ENCODE measurements at places on chromosomes 12 and 14. TPM values are rescaled to one million over a fixed set of nuclear protein-coding genes. Genes with fewer than 3 reads are reported as not detected.

GRCh38 chr12:109893261-109893995 lies 6.6 kb upstream of the TCHP start:
- DNase-seq: no peak

DNA sequence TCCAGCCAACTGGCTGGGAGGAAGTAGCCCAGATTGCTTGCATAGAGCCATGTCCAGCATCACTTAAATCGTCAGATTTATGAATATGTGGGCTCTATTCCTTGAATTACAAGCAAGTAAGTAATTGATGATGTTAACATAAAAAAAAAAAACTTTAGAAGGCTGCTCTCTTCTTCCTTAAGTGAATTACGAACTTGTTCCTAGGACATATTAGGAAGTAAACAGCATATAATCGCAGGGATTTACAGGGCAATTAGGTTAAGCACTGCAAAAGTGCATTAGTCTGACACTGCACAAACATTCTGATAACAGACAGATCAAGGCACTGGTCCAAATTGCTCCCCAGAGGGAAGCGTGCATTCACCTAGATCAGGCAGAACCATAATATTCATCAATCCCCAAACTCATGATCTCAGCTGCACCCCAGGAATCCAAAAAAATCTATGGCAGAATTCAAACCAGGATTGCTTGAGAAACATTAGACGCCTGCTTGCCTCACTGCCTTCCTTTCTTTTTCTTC lies 293.2 kb downstream of the TMEM132D start:
- DNase-seq: no peak

GRCh38 chr14:23154964-23155587 lies 28.4 kb downstream of the SLC7A8 start:
- peak; percentile 58 for DNase-seq

- no peak for DNase-seq
Observed at GRCh38 chr14:63200035-63200740, 4.1 kb upstream of the RHOJ start.

GRCh38 chr12:63897931-63898330 lies 53.4 kb downstream of the SRGAP1 start:
- DNase-seq: no peak

- DNase-seq: no peak
Observed at GRCh38 chr12:112606611-112607365, 184.8 kb upstream of the RPH3A start.

DNA sequence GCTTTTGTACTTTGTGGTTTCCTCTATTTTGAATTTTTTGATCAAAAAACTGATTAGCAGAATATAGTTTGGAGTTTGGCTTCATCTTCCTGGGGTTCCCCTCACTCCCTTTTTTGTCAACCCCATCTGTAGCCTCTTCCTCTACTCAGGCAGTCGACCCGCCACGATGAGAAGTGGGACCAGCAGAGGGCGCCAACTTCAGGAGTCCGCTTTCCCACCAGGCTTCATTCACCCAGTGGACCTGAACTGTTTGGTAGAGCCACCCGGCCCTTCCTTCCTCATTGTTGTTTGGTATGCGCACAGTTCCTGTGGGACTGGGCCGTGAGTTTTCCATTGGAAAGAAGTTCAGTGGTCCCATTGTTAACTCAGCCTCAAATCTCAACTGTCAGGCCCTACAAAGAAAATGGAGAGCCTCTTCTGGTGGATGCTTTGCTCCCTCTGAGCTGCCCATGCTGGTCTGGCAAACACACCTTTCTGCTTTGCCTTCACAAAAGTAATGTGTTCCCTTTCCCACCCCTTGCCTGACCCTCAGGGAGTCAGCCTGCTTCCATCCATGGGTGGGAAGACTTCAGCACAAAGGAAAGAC lies 21.7 kb downstream of the TMBIM6 start:
- peak; percentile 19 for DNase-seq

GRCh38 chr14:92753250-92753649 lies 4.8 kb upstream of the LGMN start:
- DNase-seq: no peak

DNA sequence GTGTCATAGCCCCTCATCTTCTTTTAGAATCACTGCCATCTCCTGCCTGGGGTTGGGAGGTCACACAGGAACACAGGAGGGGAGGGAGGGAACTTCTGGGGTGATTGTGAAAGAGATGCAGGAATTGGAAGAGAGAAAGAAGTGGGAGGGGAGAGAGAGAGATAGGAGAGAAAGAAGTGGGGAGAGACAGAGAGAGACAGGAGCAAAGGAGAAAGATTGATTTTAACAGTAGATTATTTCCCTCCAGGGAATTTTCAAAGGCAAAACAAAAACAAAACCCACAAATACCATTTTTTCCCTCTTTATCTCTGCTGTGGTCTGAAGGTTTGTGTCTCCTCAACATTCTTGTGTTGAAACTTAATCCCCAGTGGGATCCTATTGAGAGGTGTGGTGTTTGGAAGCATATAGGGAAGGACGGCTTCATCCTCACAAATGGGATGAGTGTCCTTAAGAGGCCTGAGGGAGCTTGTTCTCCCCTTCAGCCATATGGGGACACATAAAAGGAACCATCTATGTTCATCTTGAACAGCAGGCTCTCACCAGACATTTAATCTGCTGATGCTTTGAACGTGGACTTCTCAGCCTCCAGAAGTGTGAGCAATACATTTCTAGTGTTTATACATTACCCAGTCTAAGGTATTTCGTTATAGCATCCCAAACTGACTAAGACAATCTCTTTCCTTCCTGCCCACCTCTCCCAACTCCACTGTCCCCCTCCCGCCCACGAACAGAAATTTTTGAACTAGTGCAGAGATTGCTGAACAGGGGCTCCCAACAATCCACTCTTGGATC lies 134.9 kb upstream of the MAX start:
- no peak for DNase-seq

DNA sequence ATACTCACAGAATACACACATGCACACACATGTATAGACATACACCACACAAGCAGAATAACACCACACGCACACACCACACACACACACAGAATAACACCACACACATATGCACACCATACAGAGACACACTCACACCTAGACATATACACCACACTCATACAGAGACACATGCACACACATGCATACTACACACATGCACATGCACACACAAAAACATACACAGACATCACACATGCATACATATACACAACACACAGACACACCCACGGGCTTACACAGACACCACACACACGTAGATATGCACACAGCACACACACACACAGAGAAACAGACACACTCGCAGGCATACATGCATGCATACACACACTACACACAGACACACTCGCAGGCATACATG lies 49.7 kb downstream of the NTF3 start:
- DNase-seq: no peak

DNA sequence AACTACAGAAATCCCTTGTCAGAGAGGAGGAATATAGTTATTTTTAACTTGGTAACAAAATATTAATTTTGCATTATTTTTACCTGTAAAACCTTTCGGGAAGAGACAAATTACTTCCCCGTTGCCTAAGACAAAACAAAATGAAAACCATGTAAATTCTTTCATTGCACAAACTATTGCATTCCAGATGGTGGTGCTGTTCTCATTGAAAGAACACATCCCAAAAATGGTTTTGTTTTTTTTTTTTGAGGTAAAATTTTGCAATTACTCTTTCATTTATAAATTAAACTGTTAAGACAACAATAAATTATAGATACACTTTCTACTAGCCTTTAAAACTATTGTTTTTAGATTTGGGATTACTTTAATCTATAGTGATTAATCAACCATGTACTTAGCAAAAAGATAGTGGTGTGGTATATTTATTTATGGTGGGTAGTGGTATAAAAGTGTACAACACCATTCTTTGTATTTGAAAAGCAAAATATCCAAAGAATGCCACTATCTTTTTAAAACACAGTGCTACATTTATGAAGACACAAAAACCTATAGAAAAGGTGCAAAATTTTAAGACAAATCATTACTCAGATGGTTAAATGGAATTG lies 115.5 kb downstream of the SLC38A1 start:
- DNase-seq: no peak

ASB2 gene
- 0.17 TPM for total RNA-seq

RPGRIP1 gene
- total RNA-seq: under 0.01 TPM

SERPINA9 gene
- 0.19 TPM for total RNA-seq

KRT2 gene
- not detected for total RNA-seq

LTB4R2 gene
- total RNA-seq: 26.2 TPM

TNFAIP2 gene
- 1.8 TPM for total RNA-seq

ESR2 gene
- 0.21 TPM for total RNA-seq

OAS1 gene
- 4.0 TPM for total RNA-seq

LUM gene
- 1.5 TPM for total RNA-seq

CERS5 gene
- total RNA-seq: 29.2 TPM

CRY1 gene
- total RNA-seq: 12.3 TPM

CCDC184 gene
- total RNA-seq: 0.53 TPM

ACSM4 gene
- total RNA-seq: not detected

AQP2 gene
- total RNA-seq: not detected

VPS29 gene
- 130 TPM for total RNA-seq

KLRC2 gene
- not detected for total RNA-seq
